ENCODE measurements at places on chromosomes 11 and 22. TPM values are rescaled to one million over a fixed set of nuclear protein-coding genes. Genes with fewer than 3 reads are reported as not detected.

The SYT12 gene
- total RNA-seq: not detected

The POU2AF3 gene
- total RNA-seq: 0.37 TPM

The KCNK4 gene
- 0.23 TPM for total RNA-seq

The PAX6 gene
- not detected for total RNA-seq

The SPTBN2 gene
- total RNA-seq: 0.88 TPM
